ENCODE measurements at places on chromosomes 4 and X.

DNA sequence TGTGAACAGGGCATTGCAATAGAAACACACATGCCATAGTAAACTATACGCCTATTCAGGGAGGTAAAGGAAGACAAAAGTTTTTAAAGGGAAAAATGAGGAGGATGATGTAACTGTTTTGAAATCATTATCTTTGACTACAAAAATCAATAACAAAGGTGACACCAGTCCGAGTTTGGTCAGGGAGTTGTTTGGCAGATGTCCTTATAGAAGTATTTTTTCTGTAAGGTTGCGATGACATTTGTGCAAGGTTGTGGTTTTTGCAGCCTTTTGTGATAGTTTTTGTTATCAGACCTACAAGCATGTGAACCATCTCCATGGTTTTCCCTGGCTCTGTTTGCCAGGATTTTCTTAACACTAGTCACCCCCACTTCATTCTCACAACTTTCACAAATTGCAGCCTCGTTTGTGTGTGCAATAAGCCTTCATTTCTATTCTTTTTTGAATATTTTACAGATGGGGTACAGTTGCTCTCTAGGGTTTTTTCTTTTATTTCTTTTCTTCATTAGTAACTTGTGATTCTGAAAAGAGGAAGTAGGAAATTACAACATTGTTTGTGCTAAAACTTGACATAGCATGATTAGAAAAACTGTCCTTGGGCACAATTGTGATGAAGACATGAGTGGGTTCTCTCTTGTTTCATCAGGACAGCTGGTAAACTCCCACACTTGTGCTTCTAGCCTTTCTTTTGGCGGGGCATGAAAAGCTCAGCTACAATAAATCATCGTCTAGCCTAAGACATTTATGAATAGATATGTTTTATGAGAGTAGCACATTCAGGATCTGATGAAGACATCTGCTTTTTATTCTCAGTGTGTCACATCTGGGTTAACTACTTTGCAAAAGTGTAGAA lies 60.2 kb upstream of the PNPLA4 start:
- DNase-seq: no peak

DNA sequence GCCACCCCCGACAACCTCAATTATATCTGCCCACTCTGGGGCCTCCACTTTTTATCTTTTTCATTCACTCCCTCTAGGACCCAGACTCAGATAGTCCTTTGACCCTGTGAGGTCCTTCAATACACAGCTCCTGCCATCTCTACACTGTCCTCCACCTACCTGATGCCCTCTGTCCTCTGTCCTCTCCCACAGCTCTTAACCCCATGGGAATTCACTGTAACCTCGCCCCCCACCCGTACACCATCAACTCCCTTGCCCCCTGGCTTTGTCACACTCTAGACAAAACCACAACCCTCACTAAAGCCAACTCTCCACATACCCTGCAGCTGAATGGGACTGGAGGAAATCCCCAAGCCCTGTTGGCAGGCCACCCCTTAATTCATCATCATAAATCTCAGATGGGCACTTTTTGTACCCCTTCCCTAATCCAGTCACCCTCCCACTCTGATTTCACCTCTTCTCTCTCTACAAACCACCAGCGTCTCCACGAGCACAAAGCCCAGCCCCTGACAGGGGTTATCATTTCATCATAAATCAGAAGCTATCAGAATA lies 52.3 kb upstream of the ENPP6 start:
- no peak for DNase-seq

GRCh38 chr4:159142681-159143384 lies 40.0 kb downstream of the RAPGEF2 start:
- no peak for DNase-seq

DNA sequence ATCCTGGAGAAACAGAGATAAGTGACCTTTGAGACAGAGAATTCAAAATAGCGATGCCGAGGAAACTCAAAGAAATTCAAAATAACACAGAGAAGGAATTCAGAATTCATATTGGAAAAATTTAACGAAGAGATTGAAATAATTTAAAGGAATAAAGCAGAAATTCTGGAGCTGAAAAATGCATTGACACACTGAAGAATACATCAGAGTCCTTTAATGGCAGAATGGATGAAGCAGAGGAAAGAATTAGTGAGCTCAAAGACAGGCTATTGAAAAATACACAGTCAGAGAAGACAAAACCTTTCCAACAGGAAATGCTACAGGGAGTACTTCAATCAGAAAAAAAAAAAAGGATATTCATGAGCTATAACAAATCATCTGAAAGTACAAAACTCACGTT lies 185.8 kb downstream of the PARM1 start:
- no peak for DNase-seq

DNA sequence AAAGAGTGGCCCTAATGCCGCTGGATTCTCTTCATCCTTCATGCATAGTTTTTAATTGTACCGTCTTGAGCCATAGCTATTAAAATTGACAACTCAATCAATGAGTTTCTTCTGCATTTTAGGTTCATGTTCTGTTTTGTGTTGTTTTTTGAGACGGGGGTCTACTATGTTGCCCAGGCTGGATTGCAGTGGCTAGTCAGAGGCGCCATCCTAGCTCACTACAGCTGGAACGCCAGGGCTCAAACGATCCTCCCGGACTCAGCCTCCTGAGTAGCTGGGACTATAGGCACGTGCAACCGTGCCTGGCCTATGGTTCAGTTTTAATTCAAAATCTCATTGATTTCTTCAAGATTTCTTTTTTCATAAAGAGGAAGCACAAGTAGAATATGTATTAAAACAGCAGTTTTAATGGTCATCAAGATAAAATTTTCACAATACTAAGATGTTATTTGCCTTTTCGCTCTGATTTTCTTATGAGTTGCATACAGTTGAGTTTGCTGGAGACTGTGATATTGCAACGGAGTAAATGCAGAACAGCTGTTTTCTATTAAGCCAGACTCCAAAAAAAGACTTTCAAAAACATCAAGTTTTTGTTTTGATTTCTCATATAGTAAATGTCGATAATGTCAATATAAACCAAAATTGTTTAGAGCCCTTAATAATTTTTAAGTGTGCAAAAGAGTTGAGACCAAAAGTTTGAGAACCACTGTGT lies 1.1 kb upstream of the STX18 start:
- DNase-seq: no peak

- no peak for DNase-seq
These were observed 194.9 kb downstream of the PACRGL start for GRCh38 chr4:20895208-20895607.

DNA sequence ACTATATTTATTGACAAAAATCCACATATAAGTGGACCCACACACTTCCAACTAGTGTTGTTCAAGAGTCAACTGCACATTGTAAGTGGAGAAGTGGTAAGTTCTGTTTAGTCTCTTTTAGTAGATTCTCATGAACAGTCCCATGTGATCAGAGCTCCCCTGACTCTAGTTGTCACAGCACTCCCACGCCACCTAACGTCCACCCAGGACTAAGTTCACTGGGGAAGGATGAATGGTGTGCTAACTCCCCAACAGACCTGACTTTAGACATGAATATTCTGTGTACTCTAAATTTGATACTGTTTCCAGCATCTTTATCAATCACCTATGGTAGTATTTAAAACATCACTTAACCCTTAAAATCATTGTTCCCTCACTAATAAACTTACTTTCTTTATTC lies 59.8 kb downstream of the PACRGL start:
- no peak for DNase-seq

- no peak for DNase-seq
These were observed 3.5 kb downstream of the SH3KBP1 start for GRCh38 chrX:19883878-19884277.

GRCh38 chr4:10690185-10690907 lies 5.8 kb upstream of the CLNK start:
- no peak for DNase-seq

DNA sequence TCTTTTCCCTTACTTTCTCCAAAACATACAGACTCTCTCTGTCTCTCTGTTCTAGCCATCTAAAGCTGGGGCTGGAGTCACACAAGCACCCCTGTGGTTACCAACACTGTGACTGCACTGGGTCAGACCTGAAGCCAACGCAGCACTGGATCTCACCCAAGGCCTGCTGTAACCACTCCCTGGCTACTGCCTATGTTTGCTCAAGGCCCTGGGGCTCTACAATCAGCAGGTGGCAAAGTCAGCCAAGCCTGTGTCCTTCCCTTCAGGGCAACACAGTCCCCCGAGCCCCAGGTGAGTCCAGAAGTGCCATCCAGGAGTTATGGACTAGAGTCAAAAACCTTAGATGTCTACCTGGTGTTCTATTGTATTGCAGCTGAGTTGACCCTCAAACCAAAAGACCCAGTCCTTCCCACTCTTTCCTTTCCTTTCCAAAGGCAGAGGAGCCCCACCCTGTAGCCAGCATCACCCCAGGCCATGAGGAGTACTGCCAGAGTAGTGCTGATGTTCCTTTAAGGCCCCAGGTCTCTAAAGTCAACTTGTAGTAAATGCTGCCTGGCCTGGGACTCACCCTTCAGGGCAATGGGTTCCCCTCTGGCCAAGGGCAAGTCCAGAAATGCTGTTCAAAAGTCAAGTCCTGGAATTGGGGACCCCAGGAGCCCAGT lies 58.8 kb upstream of the RAP2C start:
- DNase-seq: no peak

DNA sequence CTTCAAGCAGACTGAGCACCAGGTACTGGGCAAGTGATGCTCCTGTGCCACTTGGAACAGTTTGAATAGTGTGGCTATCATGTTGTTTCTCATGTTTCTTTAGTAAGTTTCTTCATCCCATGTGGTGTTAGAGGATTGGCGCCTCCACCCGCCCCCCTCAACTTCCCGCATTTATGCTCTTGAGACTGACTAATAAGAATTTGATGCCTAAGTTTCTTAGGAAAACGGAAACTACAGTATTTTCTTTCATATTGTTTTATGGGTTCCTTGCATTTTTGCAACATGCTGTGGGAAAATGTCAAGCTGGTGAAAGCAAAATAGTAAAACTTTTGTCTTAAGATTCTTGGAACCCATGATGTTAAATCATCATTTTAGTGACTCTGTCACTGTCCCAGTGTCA lies 101.2 kb upstream of the SLC4A4 start:
- DNase-seq: no peak

DNA sequence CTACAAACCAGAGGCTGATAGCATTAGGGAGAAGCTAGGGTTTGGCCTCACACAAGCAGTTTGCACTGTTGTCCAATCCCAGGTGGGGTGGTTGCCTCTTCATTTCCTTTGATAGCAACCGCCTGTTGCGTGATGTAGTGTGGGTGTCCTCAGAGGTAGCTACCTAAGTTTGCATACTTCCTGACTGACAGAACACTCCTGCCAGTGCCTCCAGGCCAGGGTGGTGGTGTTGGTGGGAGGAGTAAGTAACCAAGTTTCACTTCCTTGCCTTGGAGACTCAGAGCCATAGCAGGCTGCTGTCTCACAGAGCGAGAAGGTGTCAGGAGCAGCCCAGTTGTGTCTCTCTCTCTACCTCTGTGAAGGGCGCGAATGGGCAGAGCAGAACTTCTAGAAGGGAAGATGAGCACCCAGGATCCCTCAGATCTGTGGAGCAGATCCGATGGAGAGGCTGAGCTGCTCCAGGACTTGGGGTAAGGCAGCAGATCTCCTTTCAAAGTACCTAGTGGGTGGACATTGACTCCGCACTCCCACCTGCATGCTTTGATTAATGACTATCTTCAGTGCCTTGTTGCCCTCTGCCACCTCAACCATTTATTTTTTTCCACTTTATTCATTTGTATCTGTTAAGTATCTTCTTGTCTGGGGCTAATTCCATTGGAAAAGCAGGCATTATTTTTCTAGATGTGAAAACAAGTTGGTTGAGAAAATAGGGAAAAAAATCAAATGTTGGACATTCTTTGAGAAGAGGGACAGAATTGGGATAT lies at the start of gene DAPP1:
Gene DAPP1, plus strand, starts transcription at position 283 of the 764 bp plus-strand sequence. Its CDS starts 87 bp downstream, at position 370.
- peak; percentile 46 for DNase-seq

- no peak for DNase-seq
These were observed 50.3 kb downstream of the MAML3 start for GRCh38 chr4:140103676-140104075.

GRCh38 chr4:121146530-121146929 lies 17.6 kb downstream of the TNIP3 start:
- DNase-seq: no peak

- DNase-seq: no peak
These were observed 5.4 kb upstream of the TBC1D1 start for GRCh38 chr4:37885496-37885895.

GRCh38 chr4:133694416-133694815 lies 507.2 kb downstream of the PABPC4L start:
- DNase-seq: no peak

DNA sequence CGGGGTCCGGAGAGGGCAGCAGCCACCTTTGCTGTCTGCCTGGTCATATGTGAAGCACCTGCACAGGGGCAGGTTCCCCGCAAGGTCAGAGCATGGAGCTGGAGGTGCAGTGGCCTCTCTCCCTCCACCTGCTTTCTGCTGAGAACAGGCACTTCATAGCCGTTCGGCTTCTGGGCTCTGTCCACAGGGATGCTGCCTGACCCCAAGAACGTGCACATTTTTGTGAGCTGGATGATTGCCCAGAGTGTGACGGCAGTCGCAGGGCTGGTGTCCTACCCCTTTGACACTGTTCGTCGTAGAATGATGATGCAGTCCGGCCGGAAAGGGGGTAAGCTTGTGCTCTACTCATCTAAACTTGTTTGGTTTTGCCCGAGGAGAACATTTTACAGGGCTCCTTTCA lies 2.5 kb downstream of the SLC25A4 start:
- peak; percentile 61 for DNase-seq

GRCh38 chrX:68480969-68481368 lies 17.9 kb upstream of the YIPF6 start:
- DNase-seq: no peak

- DNase-seq: no peak
These were observed 31.4 kb upstream of the PDLIM5 start for GRCh38 chr4:94420356-94420755.

DNA sequence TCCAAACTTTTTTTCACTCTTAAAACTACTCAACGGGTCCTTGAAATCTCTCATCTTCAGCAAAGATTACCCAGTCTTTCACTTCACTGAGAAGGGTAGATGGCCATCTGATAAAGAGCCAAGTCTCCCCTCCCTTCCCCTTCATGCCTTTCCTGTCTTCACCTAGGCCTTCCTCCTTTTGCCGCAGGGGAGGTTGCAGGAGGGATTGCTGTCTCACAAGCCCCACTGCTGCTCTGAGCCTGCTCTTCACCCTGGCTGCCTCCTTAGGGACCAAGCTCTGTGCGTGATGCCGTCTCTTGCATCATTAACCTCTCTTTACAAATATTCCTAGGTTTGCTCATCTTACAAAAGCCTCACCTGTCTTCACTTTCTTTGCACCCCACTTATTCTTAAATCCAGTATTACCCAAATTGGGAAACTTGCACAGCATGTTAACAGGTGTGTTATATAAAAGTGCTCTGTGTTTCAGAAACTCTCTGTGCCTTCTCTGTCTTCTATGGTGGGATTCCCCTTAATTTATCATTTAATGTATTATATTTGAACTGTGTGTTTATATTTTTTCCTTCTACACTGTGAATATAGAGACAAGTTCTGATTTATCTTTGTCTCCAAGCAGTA lies 3.8 kb downstream of the ZFX start:
- DNase-seq: no peak

- no peak for DNase-seq
These were observed 60.4 kb upstream of the MAGEA4 start for GRCh38 chrX:151852294-151852693.

DNA sequence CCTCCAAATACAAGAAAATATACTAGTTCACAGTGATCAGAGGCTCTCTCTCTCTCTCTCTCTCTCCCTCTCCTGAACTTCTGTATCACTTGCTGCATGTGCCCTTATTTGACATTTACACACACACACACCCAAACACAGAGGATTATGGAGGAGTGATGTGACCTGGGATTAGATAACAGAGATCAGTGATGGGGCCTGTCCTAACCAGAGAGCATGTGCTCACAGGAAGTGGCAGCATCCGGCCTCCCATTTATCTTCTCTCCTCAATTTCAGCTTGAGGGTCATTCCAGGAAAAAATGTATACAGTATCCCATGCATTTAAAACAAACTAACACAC lies 143.0 kb downstream of the TSPAN5 start:
- DNase-seq: no peak

GRCh38 chr4:110484029-110484428 lies 8.1 kb downstream of the ENPEP start:
- DNase-seq: no peak
